ENCODE measurements at places on chromosomes 3 and 15.

DNA sequence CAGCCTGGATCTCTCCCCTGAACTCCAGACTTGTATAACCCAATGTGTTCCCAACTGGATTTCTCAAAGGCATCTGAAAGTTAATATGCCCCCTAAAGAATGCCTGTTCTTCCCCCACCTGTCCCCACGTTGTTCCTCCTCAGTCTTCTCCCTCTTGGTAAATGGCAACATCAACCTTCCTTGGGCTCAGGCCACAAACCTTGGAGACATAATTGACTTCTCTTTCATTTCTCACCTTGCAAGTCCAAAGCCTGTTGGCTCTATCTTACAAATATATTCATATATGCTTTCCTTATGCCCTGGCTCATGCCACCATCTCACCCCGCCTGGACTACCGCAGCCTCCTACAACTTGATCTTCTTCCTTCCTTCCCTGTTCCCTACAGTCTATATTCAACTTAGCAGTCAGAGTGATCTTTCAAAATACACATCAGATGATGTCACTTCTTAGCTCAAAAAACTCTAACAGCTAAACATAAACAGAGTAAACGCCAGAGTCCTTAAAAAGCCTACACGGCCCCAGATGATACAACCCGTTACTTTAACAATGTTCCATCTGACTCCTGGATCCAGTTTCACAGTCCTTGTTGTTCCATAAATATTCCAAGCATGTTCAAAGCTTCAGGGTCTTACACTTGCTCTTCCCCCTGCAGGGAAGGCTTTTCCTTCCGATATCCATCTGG lies 66.2 kb downstream of the ETV5 start:
- no peak for DNase-seq

GRCh38 chr15:98953000-98953787 lies 54.4 kb downstream of the PGPEP1L start:
- peak; percentile 61 for DNase-seq

GRCh38 chr3:23493889-23494288 lies 290.8 kb downstream of the UBE2E2 start:
- DNase-seq = no peak

DNA sequence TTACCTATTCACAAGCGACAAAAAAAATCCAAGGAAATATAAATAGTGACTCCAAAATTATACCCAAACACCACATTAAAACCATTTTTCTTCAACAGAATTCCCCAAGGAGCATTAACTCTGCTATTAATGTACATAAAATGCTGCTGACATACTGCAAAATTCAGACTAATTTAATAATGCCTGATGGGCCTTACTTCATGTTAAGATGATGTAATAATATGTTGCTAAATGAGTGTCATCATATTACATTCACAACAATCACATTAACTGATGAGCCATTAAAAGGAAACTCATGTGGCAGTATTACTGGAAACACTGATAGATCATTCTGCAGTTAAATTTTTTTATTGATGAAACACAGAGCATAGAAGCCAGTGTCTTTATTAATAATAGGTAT lies 204.9 kb upstream of the CGNL1 start:
- DNase-seq = no peak

GRCh38 chr3:164851204-164851603 lies 227.1 kb downstream of the SI start:
- DNase-seq = no peak

DNA sequence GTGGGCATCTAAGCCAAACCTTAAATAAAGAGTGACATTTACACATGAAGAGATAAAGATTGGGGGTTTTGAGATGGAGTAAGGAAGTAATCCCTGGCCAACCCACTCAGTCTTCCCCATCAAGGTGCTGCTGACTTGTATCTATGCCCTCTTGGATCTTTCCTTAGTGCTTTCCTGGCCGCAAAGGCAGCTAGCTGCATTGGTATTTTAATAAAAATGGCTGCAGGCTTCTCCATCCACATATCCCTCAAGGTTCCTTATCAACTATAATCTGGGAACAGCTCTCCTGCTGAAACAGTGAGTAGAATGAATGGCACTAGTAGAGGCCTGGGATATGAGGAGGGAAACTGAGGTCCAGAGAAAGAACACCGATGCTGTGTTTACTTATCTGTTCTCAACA lies 122.2 kb upstream of the ANKRD28 start:
- DNase-seq = no peak

- no peak for DNase-seq
Observed at GRCh38 chr15:98326804-98327203, 321.5 kb upstream of the IGF1R start.

DNA sequence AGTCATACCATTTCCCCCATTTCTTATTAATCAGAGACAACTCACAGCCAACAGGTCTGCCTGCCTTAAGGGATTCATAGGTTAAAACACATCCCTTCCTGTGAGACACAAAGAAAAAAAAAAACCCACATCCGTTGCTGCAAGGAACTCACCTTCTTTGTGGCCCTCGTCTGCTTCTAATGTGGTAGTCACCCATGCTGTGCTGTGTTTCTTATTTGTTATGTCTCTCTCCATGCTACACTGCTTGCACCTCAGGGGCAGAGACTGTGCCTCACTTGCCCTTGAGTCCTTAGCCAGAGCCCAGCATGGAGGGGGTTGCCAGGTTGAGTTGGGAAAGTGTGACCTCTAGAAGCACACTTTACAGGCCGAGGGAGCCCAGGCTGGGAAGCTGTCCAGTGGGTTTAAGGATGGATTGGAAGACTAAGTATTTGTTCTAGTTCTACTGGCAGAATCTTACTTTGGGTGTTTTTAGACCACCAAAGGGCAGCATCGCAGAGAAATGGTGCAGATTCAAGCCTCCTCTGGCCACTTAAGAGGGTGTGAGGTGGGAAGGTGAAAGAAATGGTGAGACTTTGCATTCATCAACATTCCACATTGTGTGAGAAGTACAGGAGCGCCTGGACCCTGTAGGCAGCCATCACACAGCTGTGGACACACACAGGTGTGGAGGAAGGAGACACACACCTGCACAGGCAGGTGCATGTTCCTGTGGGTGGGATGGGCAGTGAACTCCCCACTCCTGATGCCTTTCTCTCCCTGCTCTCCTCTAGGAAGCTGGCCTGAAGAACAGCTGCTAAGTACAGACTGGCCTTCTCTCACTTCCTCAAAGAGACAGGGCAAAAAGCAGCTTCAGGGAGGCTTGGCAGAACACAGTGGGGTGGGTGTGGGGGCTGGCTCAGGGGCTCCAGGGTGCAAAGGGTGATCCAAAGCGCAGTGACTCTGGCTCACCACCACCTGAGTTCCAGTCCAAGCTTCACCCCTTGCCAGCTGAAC lies 48.8 kb downstream of the GLB1 start:
- DNase-seq = peak; percentile 91

DNA sequence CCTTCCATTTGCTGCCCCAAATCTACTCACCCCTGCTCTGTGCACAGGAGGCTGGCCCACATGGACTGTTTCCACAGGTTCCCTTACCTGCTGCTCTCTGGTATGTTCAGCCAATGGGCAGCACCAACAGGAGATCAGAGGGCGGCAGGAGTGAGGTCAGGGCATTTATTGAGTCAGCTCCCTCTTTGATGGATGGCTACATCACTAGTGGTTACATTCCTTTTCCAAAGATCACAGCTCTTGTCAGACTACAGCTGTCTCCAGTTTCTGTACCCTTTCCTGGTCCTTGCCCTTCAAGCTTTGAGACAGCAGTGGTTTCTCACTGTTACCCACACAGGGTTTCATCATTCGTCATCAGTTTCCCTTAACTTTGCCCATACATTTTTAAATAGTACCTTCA lies 325.1 kb downstream of the SUCLG2 start:
- DNase-seq = no peak

DNA sequence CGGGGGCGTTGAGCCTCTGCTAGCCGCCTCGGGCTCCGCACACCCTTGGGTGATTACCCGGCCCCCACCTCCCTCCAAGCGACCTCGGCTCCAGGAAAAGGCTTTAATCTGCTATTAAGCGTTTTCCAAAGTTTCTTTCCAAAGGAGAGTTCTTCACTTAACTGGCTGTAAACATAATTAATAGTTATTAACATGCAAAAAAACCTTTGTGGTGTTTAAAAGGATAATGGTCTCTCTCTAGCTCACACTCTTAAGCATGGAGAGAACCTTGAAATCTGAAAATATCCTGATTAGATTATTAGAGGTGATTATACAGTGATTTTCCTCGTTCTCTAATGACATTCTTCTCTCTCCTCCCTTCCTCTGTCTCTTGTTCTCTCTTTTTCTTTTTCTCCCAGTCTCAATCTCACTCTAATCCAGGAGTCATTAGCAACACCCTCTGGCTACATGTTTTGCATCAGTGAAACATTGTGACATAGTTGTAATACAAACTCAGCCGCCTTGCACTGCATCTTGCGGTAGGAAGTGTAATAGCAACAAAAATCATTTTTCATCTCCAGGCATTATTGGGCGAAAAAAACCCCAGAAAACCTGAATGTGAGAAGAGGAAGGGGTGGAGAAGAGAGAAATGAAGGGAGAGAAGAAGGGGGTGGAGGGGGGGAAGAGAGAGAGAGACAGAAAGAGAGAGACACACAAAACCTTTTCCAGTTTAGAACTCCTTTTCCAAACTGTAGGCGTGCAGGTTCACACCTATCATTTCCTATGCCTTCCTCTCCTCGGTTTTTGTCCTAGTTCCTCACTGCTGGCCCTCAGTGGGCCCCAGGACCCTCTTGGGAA lies 24.4 kb downstream of the NR2F2 start:
- DNase-seq = no peak

- DNase-seq = no peak
Observed at GRCh38 chr3:187293516-187294430, 2.2 kb upstream of the MASP1 start.

GRCh38 chr15:64247906-64248541 lies 85.2 kb upstream of the PPIB start:
- DNase-seq = peak; percentile 79

DNA sequence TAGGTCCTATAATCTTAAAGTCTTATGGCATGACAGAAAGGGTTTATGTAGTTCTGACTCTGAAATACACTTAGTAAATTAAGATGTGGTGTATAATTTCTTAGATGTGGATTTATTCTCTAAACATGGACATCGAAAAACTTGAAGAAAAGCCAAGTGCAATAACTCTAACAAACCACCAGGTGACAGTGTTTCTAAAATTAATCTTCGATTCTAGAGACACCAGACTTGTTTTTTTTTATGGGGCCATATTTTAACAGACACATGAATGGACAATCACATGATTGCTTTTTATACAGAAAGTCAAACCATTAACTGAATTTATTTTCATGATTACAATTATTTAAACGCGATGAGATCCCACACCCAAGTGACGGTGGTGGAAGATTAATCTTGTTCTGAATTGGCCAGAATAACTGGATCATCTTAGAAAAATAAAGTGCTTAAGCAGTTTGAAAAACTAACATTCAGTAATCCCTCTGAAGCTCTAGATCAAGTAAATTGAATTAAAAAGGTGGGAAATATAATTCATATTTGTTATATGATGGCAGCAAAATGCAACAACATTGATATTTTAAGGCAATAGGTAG lies 305.1 kb downstream of the LSAMP start:
- DNase-seq = no peak

GRCh38 chr15:48805591-48805990 lies 5.3 kb downstream of the CEP152 start:
- no peak for DNase-seq

All from activated CD4-positive, alpha-beta T cell treated with anti-CD3 and anti-CD28 coated beads, Interleukin-2, amount 10 ng/mL, durations not matched to agents 24 days and 14 days (primary cell).